Activated T-cell treated with anti-CD3 and anti-CD28 coated beads for 1 hour (primary cell): ENCODE measurements at places on chromosomes 2 and 18.

GRCh38 chr18:64091526-64091925 lies 57.4 kb downstream of the LINC00305 start:
- DNase-seq, result no peak

DNA sequence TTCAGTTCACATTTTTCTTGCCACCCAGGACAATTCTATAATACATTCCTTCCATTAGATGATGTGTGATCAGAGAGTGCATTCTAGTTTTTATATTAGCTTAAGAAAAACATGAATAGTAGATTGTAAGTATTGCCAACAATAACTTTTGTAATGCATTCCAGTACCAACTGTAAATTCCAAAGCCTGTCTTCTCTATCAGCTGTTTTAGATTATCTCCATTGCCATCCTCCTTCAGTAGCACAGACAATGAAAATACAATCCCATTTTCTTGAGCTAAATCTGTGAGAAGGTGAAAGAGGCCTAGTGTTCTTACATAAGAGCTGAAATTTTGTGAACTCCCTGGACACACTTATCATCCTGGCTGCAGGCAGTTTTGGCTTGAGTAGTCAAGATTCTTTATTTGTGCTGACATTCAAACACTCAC lies 103.9 kb downstream of the CCBE1 start:
- DNase-seq, result no peak

GRCh38 chr18:48831802-48832201 lies 119.0 kb downstream of the SMAD7 start:
- DNase-seq, result no peak

GRCh38 chr2:126776692-126777619 lies 121.0 kb downstream of the GYPC start:
- peak; percentile 75 for DNase-seq

DNA sequence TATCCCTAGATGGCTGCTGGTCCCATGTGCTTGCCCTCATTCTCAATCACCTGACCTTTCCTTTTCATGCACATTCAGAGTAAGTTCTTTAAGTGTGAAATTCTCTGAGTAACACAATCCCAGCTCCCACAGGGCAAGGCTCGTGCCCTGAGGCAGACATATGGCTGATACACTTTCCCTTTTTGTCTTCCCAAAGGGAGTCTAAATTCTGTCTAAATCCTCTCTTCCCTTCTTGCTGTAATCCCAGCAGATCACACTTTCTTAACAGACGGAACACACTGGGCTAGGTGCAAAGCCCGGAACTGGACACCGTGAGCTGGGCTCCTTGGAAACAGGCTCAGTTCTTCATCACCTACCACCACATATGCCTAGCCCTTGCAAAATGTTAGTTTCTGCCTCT lies 147.6 kb downstream of the GALNT14 start:
- no peak for DNase-seq

- DNase-seq, result no peak
Measured at GRCh38 chr2:191670076-191670475, 7.9 kb upstream of the NABP1 start.
